Kidney (tissue), 22 donors: ENCODE measurements at places on chromosomes 3 and 15.

DNA sequence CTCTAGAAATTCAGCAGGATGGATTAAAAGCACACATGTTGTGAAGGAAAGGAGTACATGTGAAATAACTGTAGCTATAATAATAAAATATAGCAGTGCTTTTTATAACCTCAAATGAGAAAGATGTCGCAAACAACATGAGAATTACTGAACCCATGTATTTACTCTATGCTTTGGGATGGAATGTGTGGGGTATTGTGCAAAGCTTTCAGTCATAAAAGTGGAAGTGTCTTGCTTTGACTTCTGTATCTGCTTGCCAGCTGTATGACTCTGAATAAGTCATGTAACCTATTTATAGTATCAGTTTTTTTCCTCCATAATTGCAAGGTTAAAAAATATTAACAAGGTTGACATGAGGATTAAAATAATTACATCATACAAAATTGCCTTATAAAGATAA, 519.3 kb upstream of the CADM2 start:
- no peaks in the 10 kb centered on the region for H3K4me1 ChIP-seq
- no peak overlapping the region for H3K27ac ChIP-seq
- H3K36me3 ChIP-seq: no peaks in the 10 kb centered on the region

- H3K4me3 ChIP-seq: no peak overlapping the region
- DNase-seq: no peak
- no peaks in the 10 kb centered on the region for H3K27me3 ChIP-seq
- H3K4me1 ChIP-seq: peaks cover 12% of the 10 kb centered on the region
- no peak overlapping the region for H3K27ac ChIP-seq
- H3K36me3 ChIP-seq: peaks cover 4% of the 10 kb centered on the region
Measured at GRCh38 chr3:156676768-156677479, 2.5 kb downstream of the TIPARP start.

GRCh38 chr15:43966646-43967045, 139.8 kb downstream of the WDR76 start:
- no peak for DNase-seq
- H3K4me3 ChIP-seq: no peak overlapping the region
- no peaks in the 10 kb centered on the region for H3K27me3 ChIP-seq
- no peaks in the 10 kb centered on the region for H3K36me3 ChIP-seq

GRCh38 chr3:170622369-170623159, 36.7 kb upstream of the SLC7A14 start:
- no peak overlapping the region for H3K4me3 ChIP-seq
- peak; percentile 89 for DNase-seq
- H3K4me1 ChIP-seq: peaks cover 4% of the 10 kb centered on the region
- H3K36me3 ChIP-seq: no peaks in the 10 kb centered on the region

GRCh38 chr3:27659279-27660021, 62.7 kb downstream of the EOMES start:
- no peak overlapping the region for H3K4me3 ChIP-seq
- no peak for DNase-seq
- H3K27ac ChIP-seq: no peak overlapping the region
- no peaks in the 10 kb centered on the region for H3K4me1 ChIP-seq
- H3K36me3 ChIP-seq: no peaks in the 10 kb centered on the region

GRCh38 chr3:160637086-160637485, 39.9 kb upstream of the ARL14 start:
- no peaks in the 10 kb centered on the region for H3K27me3 ChIP-seq
- H3K4me3 ChIP-seq: no peak overlapping the region
- H3K4me1 ChIP-seq: no peaks in the 10 kb centered on the region
- H3K27ac ChIP-seq: no peak overlapping the region
- no peaks in the 10 kb centered on the region for H3K36me3 ChIP-seq

DNA sequence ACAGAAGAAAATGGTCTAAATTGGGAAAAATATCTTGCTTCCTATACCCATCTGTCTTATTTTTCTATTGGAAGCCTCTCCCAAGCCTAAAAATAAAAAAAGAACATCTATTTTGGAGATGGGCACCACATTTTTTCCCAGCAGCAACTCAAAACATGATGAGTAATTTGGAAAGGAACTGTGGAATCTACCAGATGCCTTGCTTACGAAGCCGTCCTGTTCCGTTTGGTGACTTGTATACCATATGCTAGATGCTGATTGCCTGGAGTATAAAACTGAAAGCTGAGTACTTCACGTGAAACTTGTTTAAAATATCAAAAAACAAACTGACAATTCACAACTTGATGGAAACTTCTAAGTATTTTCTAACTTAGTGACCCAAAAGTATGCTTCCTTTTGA, 491.0 kb downstream of the ROBO2 start:
- no peak overlapping the region for H3K27ac ChIP-seq
- no peaks in the 10 kb centered on the region for H3K27me3 ChIP-seq
- no peak overlapping the region for H3K4me3 ChIP-seq
- no peaks in the 10 kb centered on the region for H3K4me1 ChIP-seq
- H3K36me3 ChIP-seq: no peaks in the 10 kb centered on the region

DNA sequence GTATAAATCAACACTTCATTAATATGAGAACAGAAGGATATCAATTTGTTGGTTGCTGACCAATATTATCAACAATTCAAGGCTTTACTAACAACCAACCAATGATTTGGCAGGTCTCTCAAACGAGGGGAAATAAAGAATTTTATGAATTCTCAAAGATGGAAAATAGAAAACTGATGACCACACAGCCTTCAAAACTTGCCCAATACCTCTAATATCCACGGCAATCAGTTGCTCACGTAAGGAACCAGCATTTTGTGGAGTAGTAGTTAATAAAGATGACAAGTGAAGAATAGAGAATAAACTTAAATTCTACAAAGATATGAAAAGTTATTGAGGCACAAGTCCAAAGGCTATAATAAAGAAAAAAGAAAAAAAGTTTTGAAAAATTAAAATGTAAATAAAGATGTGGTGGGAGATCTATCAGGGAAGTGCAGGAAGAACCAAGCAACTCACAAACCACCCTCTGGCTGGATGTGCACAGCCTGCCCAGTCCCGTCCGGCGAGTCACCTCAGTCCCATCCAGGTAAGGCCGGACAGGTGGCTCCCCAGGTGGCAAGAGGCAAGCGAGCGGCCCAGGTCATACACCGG, 808 bp downstream of the GK5 start:
- H3K27me3 ChIP-seq: no peaks in the 10 kb centered on the region
- no peaks in the 10 kb centered on the region for H3K4me1 ChIP-seq
- H3K36me3 ChIP-seq: no peaks in the 10 kb centered on the region
- no peak for DNase-seq
- H3K27ac ChIP-seq: peak overlapping the region; percentile 71

DNA sequence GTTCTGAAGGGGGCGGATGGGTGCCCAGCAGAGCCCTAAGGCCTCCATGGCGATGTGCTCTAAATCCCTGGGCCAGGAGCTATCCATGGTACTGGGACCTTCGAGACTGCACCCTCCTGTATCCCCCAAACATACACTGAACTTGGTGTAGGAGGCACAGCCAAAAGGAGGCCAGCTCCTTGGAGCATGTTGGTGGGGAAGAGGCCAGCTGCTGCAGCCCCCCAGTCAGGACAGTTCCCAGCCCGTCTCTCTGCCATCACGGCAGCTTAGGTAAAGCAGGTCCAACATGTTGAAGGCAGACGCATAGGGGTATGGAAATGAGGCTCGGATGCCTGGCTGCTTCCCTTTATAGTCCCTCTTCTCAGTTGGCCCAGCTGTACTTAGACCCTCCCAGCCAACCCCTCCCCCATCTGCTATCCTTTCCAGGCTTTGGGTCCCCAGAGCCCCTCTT, 1.8 kb downstream of the CAMKV start:
- H3K4me3 ChIP-seq: no peak overlapping the region
- no peaks in the 10 kb centered on the region for H3K36me3 ChIP-seq
- DNase-seq: peak; percentile 28
- peaks cover 7% of the 10 kb centered on the region for H3K27me3 ChIP-seq

- peaks cover 6% of the 10 kb centered on the region for H3K4me1 ChIP-seq
- no peak overlapping the region for H3K4me3 ChIP-seq
- peak; percentile 69 for DNase-seq
- H3K27ac ChIP-seq: peak overlapping the region; percentile 77
- H3K27me3 ChIP-seq: no peaks in the 10 kb centered on the region
- no peaks in the 10 kb centered on the region for H3K36me3 ChIP-seq
Measured at GRCh38 chr15:58329781-58330671, 101.8 kb upstream of the LIPC start.

- no peaks in the 10 kb centered on the region for H3K27me3 ChIP-seq
- no peak overlapping the region for H3K27ac ChIP-seq
- no peaks in the 10 kb centered on the region for H3K36me3 ChIP-seq
- H3K4me3 ChIP-seq: no peak overlapping the region
- no peaks in the 10 kb centered on the region for H3K4me1 ChIP-seq
Measured at GRCh38 chr3:123481071-123481470, 32.2 kb upstream of the ADCY5 start.
